Stimulated activated naive B cell treated with anti-CD40 and anti-IgM and Interleukin-4, amounts not matched to agents 10 μg/mL and 1 μg/mL and 100 μg/mL, for 72 hours (primary cell): ENCODE measurements at places on chromosomes 4 and X.

DNA sequence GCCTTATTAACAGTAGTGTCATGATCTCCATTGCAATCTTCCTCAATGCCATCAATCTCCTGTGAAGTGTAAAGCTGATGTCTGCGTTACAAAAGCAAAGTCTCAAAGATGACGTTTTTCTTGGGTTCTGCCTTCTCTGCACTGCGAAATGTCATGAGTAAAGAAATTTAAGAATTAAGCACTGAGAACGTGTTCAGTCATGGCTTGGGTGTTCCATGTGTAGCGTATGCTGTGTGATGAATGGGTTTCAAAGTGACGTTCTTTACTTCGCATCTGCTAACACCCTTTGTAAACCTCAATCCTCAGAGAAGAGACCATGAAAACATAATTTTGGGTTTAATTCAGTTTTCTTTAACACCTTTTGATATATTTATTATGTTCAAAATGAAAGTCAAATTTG is 999 bp downstream of the NAP1L5 start:
- H3K4me3 ChIP-seq = peak overlapping the region; percentile 93
- peaks cover 12% of the 10 kb centered on the region for H3K36me3 ChIP-seq
- no peak overlapping the region for H3K27ac ChIP-seq
- no peak for DNase-seq

- H3K4me3 ChIP-seq = no peak overlapping the region
- H3K4me1 ChIP-seq = peaks cover 11% of the 10 kb centered on the region
- peaks cover 49% of the 10 kb centered on the region for H3K36me3 ChIP-seq
- no peak for DNase-seq
- no peaks in the 10 kb centered on the region for H3K27me3 ChIP-seq
Observed at GRCh38 chrX:41350150-41350975, 16.4 kb downstream of the DDX3X start.

DNA sequence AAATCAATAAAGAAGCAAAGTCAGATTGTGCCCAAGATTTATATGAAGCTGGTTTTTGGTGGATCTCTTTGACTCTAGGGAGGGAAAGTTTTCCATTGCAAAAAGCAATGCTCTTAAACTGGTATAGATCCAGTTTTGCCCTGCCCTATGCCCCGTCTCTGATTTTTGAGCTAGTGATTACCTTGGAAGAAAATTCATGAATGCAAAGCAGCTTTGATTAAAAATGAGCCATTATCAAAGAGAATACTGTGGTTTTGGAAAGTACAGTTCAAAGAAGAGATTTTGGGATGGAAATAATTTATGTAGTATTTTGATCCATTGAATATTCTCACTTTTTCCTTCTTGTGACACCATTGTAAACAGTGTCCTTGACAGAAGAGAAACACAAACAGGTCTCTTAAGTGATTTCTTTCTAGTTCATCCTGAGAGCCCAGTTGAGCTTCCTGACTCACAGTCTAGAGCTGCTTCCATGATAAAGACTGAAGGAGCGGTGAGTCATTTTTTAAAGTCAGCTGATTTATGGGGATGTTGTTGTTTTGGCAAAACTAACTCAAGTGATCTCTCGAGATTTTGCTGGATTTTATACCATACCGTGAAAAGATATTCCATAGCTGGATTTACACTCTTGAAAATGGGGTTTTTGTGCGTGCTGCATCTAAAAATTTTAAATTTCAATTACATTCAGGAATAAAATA is 76.7 kb downstream of the AFF1 start:
- H3K27me3 ChIP-seq = no peaks in the 10 kb centered on the region
- H3K4me1 ChIP-seq = peaks cover 32% of the 10 kb centered on the region
- H3K27ac ChIP-seq = no peak overlapping the region
- no peaks in the 10 kb centered on the region for H3K36me3 ChIP-seq

DNA sequence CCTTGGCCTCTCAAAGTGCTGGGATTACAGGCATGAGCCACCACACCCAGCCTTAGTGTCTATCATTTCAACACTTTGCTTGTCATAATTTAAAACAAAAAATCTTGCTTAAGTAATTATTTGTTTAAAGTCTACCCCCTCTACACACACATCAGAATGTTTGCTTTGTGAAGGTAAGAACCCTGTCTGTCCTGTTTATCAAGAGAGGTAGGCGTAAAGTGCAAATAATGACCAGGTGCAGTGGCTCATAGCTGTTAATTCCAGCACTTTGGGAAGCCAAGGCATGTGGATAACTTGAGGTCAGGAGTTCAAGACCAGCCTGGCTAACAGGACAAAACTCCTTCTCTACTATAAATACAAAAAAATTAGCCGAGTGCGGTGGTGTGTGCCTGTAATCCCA is 326.7 kb upstream of the CLNK start:
- no peaks in the 10 kb centered on the region for H3K27me3 ChIP-seq
- H3K27ac ChIP-seq = no peak overlapping the region
- peaks cover 10% of the 10 kb centered on the region for H3K4me1 ChIP-seq
- no peak for DNase-seq

DNA sequence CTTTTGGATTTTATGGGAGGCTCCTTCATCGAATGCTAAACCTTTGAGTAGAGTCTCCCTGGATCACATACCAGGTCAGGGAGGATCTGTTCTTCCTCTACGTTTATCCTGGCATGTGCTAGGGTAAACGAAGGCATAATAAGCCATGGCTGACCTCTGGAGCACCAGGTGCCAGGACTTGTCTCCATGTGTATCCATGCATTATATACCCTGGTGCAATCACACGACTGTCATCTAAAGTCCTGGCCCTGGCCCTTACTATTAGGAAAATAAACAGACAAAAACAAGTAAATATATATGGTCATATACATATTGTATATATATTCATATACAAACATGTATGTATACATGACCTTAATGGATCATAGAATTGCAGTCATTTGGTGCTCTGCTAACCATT is 21.2 kb downstream of the EREG start:
- DNase-seq = no peak
- H3K27ac ChIP-seq = no peak overlapping the region
- no peaks in the 10 kb centered on the region for H3K36me3 ChIP-seq

DNA sequence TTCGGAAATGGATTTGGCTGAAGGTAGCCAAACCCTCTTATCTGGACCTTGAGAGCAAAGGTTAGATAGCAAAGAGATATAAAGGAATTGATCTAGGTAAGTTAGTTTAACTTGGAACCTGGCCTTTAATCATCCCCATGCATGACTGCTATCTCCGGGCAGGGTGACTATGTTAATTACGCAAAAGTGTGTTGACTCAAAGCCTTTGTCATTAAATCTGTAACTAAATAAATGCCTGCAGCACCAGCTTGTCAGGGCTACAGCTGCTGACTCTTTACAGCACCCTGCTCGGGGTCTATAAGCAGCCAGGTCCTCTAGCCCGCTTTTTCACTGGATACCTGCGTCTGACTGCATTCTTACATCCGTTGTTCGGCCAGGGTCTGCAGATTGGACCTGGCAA is 201.7 kb downstream of the TBCK start:
- H3K4me1 ChIP-seq = peaks cover 2% of the 10 kb centered on the region
- H3K36me3 ChIP-seq = peaks cover 66% of the 10 kb centered on the region
- no peaks in the 10 kb centered on the region for H3K27me3 ChIP-seq
- no peak overlapping the region for H3K4me3 ChIP-seq
- DNase-seq = no peak

DNA sequence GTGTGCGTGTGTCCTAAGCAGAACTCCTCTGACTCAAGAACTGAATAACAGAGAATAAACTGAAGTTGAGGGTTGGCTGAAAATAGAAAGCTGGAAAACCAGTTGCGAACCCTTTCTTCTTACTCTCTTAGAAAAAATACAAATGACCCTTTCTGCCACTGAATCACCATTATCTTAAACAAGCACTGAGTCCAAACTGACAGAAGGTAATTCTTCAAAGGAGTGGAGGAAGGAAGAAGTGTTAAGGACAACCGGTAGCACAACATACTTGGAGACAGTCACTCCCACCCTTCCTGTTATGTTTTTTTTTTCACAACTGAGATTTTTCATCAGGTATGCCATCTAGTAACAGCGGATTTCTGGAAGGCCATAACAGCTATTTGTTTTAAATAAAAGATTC is 38.1 kb downstream of the HELQ start:
- H3K4me3 ChIP-seq = no peak overlapping the region
- H3K36me3 ChIP-seq = peaks cover 35% of the 10 kb centered on the region
- no peaks in the 10 kb centered on the region for H3K4me1 ChIP-seq
- DNase-seq = no peak

DNA sequence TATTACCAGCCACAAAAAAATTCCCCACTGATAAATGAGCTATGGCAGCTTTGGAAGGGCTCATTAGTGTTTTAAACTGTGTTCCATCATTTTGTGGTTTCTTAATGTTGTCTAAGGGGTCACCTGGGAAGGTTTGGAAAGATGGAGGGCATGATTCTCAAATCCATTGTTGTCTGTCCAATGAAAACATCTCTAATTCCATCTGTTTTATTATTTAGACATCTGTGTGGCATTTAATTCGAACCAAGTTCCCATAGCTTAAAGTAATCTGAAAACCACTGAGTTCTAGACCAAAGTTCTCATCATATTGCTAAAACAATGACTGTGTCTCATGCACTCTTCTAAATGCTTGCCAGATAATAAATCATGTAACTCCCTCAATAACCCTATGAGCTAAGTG is 103.8 kb upstream of the PPP3CA start:
- H3K4me1 ChIP-seq = no peaks in the 10 kb centered on the region
- H3K36me3 ChIP-seq = no peaks in the 10 kb centered on the region
- no peaks in the 10 kb centered on the region for H3K27me3 ChIP-seq
- no peak overlapping the region for H3K27ac ChIP-seq

- no peak overlapping the region for H3K4me3 ChIP-seq
- H3K36me3 ChIP-seq = peaks cover 8% of the 10 kb centered on the region
- peaks cover 63% of the 10 kb centered on the region for H3K27me3 ChIP-seq
- no peak overlapping the region for H3K27ac ChIP-seq
- no peak for DNase-seq
- H3K4me1 ChIP-seq = peaks cover 15% of the 10 kb centered on the region
Observed at GRCh38 chr4:7967063-7967440, 27.4 kb upstream of the AFAP1 start.

DNA sequence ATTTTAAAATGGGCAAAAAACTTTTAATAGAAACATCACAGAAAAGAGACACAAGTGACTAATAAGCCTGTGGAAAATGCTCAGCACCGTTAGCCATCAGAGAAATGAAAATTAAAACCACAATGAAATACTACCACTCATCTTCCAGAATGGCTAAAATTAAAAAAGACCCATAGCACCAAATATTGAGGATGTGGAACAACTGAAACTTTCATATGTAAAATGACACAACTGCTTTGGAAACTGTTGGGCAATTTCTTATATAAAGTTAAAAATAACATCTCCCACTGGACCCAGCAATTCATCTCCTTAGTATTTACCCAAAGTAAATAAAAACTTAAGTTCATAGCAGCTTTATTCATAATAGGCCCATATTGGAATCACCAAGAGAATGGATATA is 94.2 kb downstream of the TENM3 start:
- H3K4me1 ChIP-seq = no peaks in the 10 kb centered on the region
- DNase-seq = no peak
- H3K27me3 ChIP-seq = no peaks in the 10 kb centered on the region
- H3K36me3 ChIP-seq = no peaks in the 10 kb centered on the region

DNA sequence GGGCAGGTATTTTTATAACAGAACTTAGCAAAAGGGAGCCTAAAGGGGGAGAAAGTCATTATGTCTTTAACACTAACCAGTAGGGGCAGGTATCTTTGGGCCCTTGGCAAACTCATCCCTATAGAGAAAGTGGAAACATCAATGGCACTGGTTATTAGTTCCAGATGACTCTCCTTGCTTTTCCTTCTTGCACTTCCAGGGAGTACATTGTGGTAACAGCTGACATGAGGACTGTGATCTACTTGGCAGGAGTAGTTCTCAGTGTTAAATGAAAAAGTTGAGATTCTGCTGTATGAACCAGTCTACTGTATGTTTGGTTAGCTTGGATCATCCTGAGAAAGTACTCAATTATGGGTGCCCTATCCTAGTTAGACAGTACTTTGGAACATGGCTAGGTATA is 93.6 kb downstream of the ATXN3L start:
- H3K27me3 ChIP-seq = no peaks in the 10 kb centered on the region
- no peak overlapping the region for H3K4me3 ChIP-seq
- H3K36me3 ChIP-seq = no peaks in the 10 kb centered on the region
- H3K27ac ChIP-seq = no peak overlapping the region
- DNase-seq = no peak
- peaks cover under 1% of the 10 kb centered on the region for H3K4me1 ChIP-seq
